ENCODE measurements at places on chromosomes 12 and 14.

DNA sequence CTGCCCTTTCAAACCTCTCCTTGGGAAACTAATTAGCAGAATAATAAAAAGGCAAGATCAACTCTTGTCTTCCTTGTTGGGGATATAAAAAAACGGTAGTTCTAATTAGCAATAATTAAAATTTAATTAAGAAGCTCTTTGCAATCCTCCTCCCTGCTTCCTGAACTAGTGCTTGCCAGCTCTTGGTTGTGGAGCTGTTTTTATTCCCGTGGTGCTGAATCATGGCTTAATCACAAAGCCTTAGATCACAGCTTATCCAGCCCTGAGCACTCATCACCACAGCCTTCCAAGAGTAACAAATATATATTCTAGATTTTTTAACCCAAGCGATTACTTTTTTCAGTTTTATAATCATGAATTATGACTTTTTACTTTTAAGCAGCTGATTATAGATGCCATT is 63.2 kb upstream of the INSM2 start:
- no peak for DNase-seq

DNA sequence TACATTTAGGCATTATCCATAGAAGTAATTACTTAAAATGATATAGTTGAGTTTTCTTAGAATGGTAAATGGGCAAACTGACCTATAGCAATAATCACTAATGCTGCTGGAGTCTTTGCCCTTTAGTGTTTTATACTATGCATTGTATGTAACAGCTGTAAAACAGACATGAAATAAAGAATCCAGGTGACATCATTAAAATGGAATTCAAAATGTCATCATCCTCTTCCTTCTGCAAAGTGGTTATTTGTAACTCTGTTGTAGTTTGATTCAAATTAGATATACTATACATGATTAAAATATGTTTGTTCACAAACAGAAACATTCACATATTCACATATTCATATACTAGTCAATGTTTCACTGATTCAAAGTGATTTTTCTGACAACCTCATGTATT is 598.8 kb downstream of the SLC16A7 start:
- no peak for DNase-seq

DNA sequence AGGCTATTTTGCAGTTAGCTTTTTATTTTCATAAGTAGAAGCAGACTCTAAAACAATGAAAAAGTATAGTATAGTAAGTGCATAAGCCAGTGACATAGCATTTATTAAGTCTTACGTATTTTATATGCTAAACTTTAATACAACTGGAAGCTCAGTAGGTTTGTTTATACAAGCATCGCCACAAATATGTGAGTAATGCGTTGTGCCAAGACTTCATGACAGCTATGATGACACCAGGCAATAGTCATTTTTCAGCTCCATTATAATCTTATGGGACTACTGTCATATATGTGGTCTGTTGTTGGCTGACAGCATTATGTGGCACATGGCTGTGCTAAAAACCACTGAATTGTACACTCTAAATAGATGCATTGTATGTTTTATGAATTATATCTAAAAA is 40.3 kb downstream of the SLC38A2 start:
- no peak for DNase-seq

GRCh38 chr12:5689773-5690172 is 255.3 kb downstream of the ANO2 start:
- DNase-seq, result no peak

DNA sequence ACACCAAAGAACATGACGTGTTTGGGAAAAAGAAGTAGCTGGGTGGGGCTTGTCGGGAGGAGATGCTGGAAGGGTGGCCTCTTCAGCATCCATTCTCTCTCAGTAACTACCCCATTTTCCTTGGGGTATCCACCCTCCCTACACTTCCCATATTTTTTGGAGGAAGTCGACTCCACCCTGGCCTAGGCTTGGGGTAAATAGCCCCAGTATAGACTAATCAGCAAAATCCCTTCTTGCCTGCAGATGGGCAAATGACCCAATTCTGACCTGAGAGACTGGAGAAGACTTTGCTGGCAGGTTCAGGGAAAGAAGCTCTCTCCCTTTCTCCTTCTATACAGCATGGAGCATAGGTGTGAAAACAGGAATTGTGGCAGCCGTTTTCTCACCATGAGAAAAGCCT is 28.5 kb upstream of the JDP2 start:
- DNase-seq, result no peak

DNA sequence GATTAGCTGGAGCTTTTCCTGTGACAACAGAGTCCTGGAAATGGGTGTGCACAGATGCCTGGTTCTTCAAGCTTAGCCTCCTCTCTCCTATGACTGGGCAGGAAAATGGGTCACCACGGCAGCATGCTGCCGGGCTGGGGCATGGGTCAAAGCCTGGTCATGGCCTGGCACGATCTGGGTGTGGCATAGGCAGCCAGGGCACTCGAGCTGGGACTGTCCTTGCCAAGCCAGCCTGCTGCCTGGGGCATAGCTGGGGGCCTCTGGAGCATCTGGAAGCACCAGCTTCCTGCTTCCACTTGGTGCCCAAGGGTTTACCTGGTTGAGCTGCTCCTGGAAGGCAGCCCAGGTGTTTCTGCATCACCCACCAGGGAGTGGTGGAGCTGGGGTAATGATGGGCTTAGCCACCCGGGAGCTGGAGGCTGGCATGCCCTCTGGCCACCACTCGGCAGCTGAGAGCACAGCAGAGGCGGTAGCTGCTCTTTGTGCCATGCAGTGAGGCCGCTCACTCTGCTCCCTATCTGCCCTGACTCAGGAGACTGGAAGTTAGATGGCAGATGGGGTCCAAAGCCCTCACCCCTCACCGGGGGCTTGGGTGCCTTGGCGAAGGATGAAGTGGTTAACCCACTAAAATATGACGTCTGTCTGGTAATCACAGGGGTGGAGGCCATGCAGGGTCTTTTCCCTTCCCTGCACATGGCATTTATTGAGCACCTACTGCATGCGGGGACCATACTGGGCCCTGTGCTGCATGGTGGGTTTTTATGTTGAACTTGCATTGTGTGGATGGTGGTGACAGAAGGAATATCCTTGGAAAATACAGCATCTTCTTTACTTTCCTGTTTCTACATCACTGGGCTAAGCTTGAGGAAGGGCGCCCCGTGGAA is 1.7 kb downstream of the OTUB2 start:
- DNase-seq, result no peak

DNA sequence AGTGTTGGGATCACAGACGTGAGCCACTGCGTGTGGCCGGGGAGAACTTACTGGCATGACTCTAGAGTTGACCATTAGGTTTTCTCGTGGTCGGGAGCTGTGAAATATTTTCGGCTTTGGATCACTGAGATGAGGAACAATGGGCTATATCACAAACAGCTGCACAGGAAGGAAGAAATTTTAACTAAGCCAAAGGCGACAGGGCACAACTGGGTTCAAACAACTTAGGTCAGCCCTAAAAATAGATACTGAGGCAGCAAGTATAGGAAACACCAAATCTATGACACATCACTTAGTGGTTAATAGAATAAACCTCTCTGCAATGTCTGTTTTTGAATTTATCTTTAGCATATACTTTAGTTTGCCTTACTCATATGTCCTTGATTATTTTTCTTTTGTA is 162.9 kb downstream of the LRIG3 start:
- no peak for DNase-seq

GRCh38 chr14:57245941-57246340 is 22.8 kb downstream of the EXOC5 start:
- no peak for DNase-seq
